Activated naive CD8-positive, alpha-beta T cell treated with anti-CD3 and anti-CD28 coated beads, Interleukin-2, amount 50 U/mL, for 24 hours (primary cell): ENCODE measurements at places on chromosomes 6 and 20.

GRCh38 chr6:75531174-75531573 is 37.6 kb upstream of the FILIP1 start:
- no peak for DNase-seq

DNA sequence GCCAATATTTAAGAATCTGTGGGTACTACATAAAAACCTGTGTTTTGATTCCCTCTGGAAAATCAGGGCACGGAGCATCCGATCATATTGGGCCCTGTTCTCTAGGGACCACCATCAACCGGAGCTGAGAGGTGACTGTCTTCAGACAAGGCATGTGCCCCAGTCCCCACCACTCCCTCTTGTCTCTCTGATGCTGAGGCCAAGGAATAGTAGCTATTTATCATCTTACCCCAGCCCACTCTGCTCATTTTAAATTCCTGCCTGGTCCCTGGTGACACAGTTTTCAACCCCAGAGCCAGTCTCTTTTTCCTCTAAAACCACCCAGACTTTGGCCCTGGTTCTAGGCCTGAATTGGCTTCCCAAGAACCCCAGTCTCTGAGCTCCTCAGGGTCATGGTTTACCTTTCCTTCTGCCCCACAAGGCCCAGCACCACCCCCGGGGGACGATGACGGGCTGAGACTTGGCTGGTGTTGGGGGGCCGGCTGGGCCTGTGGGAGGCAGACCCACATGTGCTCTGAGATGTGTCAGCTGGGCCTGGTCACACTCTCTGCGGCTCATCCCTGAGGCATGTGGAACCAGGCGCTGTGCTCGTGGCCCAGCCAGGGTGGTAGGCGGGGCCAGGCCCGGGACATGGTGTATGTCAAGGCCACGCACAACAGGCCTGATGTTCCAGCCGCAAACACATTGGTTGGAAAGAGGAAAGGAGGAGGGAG is 114.4 kb downstream of the CEBPB start:
- no peak for DNase-seq

DNA sequence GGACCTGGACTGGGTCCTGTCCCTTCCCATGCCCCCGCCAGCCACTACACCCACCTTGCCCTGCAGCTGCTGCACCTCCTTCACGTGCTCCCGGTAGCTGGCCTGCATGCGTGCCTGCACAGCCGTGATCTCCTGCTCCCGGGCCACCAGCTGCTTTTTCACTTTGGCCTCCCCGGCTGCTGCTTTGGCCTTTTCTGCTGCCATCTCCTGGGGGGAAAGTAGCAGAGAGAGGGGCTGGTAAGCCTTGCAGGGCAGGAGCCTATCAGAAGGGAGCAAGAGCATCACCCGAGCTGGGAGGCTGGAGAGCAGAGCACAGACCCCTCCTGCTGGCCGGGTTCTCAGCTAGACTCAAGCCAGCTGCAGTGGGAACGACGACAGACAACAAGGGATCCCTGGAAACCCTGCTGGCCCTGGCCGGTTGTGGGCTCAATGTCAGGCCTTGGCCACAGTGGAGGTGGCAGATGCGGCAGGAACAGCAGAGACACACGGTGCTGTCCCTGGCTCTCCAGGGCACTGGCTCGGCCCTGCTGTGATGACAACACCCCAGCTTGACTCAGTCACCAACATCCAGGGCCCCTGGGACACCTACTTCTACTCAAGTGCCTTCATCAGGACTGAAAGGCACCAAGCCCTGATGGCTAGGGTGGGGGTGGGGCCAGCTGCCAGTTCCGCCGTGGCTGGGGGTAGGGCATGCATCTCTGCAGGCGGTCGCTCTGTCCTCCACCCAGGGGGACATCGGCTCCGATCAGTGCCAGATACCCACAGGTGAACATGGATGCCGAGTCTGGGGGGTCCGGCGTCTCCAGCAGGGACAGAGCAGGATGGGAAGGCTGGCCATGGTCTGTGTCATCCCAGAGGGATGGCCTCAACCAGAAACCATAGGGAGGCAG is 45.3 kb downstream of the RRBP1 start:
- DNase-seq: no peak

DNA sequence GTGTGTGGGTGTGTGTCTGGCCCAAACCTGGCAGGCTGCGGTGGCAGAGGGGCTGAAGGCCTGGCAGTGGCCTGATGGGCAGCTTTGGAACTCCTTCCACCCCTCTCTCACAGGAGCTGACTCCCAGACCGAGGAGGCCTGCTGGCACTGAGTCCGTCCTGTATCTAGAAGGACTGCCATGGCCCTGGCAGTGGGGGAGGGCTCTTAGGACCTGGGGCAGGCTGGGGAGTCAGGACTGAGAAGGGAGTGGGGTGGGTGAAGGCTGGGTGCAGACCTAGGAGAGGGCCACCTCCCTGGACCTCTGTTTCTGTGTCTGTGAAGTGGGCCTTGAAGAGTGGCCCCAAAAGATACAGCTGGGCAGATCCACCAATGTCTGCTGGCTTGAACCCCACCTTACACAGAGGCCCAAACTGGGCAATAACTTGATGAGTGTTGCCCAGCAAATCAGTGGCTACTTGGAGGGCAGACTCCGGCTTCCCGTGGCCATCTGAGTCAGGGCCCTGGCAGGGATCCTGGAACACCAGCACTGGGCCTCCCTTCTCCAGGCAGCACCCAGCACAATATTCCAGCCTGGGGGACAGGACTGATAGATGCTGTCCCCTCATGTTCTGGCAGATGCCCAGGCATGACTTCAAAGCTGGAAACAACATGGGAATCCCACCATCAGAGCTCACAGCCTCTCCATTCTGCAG is 46.7 kb upstream of the BLCAP start:
- no peak for DNase-seq

DNA sequence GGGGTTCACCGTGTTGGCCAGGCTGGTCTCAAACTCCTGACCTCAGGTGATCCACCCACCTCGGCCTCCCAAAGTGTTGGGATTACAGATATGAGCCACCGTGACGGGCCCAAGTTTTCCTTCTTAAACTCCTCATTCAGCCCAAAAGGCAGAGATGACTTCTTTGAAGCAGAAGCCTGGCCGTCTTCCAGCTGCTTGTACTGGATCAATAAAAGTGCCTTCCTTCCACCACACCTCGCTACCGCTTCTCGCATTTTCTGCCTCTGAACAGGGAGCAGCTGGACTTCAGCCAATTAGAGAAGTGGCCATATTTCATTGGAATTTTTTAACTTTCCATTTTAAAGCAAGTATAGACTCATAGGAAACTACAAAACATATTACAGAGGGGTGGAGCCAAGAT is 241.1 kb downstream of the PREX1 start:
- DNase-seq: no peak

- no peak for DNase-seq
Measured at GRCh38 chr6:113281431-113281830, 575.7 kb upstream of the MARCKS start.

- no peak for DNase-seq
Measured at GRCh38 chr6:23524548-23524947, 601.5 kb upstream of the NRSN1 start.

DNA sequence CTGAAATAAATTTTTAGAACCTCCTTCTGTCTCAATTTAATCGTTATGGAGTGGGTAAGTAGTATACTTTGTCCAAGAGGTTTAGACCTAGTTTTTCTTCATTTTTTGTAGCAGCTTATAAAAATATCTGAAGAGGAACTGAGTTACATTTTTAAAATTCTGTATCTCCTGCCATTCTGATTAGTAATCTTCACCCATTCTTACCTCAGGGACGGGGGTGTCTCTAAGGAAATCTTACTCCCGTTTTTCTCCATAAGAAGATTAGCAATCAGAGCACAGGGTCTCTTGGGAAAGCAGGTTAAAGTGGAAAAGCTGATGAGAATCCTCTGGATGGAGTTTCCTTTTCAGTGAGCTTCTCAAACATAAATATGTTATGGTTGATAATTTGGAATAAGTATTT is 259.3 kb upstream of the FAM83B start:
- DNase-seq: no peak

DNA sequence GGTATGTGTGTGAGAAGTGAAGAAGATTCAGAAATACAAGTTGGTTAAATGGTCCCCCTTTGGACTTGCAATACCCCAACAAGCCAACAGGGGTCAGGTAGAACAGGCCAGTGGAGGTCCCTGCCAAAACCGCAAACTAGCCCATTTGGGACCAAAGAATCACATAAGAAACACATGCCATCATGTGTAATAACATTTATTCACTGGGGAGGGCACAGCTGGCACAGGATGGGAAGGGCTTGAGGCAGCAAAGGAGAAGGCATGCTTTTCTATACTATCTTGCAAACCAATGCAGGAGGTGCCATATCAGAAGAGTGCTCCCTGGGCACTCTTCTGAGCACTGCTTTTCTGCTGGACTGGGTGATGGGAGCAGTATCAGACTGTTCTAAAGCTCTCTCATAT is 116.1 kb upstream of the TRAF3IP2 start:
- peak; percentile 51 for DNase-seq

DNA sequence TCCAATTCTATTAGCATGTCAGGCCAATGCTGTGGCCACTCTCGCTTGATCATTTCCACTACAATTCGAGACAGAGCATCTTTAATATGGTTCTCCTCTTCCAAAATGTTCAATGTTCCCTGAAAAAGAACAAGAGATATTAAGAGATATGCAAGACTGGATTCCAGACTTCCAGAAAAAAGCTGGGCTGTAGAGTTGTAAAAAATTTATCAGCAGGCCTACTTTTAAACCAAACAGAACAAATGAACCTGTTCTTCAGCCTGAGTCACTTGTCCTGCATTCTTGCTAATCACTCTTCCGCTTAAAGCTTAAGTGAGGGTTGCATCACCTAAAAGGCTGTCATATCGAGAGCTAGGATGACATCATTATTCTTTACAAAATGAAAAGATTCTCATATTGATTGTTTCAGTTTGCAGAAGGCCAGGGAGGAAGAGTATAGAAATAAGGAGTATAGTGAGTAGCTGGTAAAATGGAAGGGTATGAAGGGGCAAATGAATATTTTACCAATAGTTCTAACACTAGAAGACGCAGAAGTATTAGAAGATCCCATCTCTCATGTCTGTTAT is 4.9 kb downstream of the XPO5 start:
- DNase-seq: no peak

DNA sequence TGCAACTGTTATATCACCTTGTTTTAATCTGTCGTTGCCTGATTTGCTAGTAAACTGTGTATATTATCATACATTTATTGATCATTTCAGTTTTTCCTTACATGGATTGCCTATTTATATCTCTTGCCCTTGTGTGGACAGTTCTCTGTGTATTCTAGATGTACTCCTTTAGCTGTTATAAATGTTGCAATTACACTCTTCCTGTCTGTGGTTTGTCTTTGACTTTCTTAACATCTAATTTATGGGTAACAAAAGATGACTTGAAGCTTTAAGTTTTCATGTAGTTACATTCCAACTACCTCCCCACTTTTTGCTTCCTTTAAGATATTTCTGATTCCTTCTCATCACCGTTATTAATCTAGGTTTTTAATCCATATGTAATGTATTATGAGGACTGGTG is 22.6 kb downstream of the PLCB1 start:
- no peak for DNase-seq

- DNase-seq: no peak
Measured at GRCh38 chr20:57396212-57396983, 5.2 kb downstream of the RBM38 start.

- DNase-seq: no peak
Measured at GRCh38 chr20:34831936-34832335, 6.5 kb upstream of the NCOA6 start.

- DNase-seq: peak; percentile 81
Measured at GRCh38 chr6:43454290-43454695, 1.1 kb downstream of the DLK2 start.

- DNase-seq: no peak
Measured at GRCh38 chr6:31730631-31731086, 1.6 kb upstream of the DDAH2 start.

- DNase-seq: peak; percentile 27
Measured at GRCh38 chr6:41470331-41471063, 75.7 kb upstream of the FOXP4 start.

DNA sequence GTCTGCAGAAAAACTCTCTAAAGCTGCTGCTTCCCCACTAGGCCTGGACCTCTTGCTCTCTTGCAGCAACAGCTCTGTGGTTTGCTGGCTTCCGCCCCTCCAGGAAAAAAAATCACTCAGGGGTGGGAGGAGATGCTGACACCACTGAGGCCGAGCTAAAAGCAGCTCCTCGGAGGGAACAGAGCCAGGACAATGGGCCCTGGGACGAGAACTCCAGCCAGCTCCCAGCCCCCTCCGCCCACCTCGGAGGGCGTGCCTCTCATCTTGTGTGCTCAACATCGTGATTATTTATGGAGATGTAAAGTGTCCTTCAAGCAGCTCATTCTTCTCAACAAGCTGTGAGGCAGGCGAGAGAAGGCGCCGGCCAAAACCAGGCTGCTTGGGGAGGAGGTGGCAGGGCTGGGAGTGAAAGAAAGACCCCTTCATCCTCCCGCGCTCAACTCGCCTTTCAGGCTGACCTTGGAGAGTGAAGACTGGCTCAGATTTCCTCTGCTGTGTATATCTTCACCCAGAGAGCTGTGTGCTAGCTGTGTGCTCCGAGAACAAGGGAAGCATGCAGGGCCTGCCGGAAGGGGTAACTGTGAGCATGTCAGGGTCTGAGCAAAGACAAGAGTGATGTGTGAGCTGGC is 53.5 kb upstream of the LRFN2 start:
- peak; percentile 2 for DNase-seq
